Naive thymus-derived CD8-positive, alpha-beta T cell (primary cell): ENCODE measurements at places on chromosomes 3 and 15. TPM values are rescaled to one million over a fixed set of nuclear protein-coding genes. Genes with fewer than 3 reads are reported as not detected.
A peak's percentile ranks its signal among the peaks of the same experiment; 100 is the strongest.

CPNE9 gene
- not detected for polyA plus RNA-seq

ERICH6 gene
- polyA plus RNA-seq: 0.60 TPM

LDHAL6B gene
- polyA plus RNA-seq: not detected

GOLGA8N gene
- polyA plus RNA-seq: not detected

- no peak overlapping the region for H3K27ac ChIP-seq
- no peak overlapping the region for H3K4me3 ChIP-seq
- no peaks in the 10 kb centered on the region for H3K36me3 ChIP-seq
- DNase-seq: no peak
- H3K27me3 ChIP-seq: peaks cover 7% of the 10 kb centered on the region
Observed at GRCh38 chr3:140242818-140243276, 307.9 kb downstream of the CLSTN2 start.

- H3K27ac ChIP-seq: no peak overlapping the region
- no peak overlapping the region for H3K4me3 ChIP-seq
- H3K27me3 ChIP-seq: no peaks in the 10 kb centered on the region
- DNase-seq: no peak
- H3K4me1 ChIP-seq: peaks cover 7% of the 10 kb centered on the region
Observed at GRCh38 chr3:172159962-172160538, 120.7 kb downstream of the FNDC3B start.

DNA sequence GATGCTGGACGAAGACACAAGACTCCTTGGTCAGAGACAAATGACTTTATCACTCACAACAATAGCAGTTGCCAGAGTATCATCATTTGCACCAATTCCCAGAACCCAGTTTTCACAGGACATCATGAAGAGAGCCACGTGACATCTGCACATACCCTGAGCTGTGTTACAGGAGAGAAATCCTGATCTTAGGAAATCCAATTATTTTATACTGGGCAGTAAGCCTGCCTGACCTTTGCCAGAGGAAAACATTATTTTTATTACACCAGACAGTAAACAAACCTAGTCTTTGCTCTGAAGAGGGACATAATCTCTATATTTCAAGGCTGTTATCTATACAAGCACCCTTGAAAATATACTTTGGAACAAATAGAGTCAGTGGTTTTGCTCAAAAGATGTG is 77.4 kb downstream of the ZBBX start:
- no peak overlapping the region for H3K4me3 ChIP-seq
- no peak for DNase-seq
- no peaks in the 10 kb centered on the region for H3K36me3 ChIP-seq
- H3K27me3 ChIP-seq: no peaks in the 10 kb centered on the region

- H3K4me3 ChIP-seq: no peak overlapping the region
- no peak overlapping the region for H3K27ac ChIP-seq
- peaks cover 2% of the 10 kb centered on the region for H3K4me1 ChIP-seq
- H3K36me3 ChIP-seq: no peaks in the 10 kb centered on the region
- H3K27me3 ChIP-seq: no peaks in the 10 kb centered on the region
- DNase-seq: no peak
Observed at GRCh38 chr15:29094711-29095110, 174.9 kb downstream of the NSMCE3 start.

DNA sequence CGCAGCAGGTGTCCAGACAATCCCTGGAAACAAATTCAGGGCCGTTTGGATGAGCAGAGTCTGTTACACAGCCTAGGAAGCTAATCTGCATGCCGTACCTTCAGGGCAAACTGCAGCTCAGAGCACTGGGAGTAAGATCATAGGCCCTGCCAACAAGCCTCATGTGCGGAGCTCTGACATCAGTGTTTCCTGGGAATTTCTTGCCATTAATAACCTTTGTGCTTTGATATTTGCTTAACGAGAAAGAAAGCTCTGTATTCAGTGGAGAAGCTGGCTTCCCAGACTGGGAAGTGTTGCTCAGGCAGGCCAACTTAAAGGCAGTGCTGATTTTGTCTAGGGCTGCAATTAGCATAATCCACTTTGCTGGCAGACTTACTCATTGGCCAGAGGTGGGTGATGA is 116.1 kb upstream of the KLHL25 start:
- H3K27ac ChIP-seq: no peak overlapping the region
- H3K4me1 ChIP-seq: no peaks in the 10 kb centered on the region

DNA sequence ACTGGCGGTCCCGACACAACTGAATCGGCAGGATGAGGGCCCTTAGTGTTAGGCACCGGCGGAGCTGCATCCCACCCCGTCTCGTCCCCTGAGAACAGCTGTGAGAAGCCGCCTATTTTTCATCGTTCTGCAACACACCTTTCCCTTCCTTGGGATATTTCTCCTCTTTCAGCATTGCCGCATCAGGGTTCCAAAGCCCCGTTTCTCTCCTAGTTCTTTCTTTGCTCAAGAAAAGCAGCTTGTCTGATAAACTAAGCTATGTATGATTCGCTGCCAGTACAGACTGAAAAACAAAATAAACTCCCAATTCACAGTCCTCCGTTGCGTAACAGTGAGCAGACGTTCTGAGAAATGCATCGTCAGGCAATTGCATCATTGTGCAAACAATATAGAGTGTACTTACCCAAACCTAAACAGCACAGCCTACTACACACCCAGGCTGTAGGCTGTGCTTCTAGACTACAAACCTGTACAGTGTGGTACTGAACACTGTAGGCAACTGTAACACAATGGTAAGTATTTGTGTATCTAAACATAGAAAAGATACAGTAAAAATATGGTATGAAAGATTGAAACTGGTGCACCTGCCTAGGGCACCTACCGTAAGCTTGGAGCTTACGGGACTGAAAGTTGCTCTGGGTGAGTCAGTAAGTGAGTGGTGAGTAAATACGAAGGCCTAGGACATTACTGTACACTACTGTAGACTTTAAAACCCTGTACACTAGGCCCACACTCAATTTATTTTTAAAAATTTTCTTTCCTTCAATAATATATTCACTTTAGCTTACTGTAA is 8.9 kb upstream of the ADAMTS17 start:
- no peaks in the 10 kb centered on the region for H3K36me3 ChIP-seq
- H3K27ac ChIP-seq: peak overlapping the region; percentile 92
- peaks cover 13% of the 10 kb centered on the region for H3K4me1 ChIP-seq
- H3K27me3 ChIP-seq: peaks cover 20% of the 10 kb centered on the region
- no peak for DNase-seq

- H3K4me1 ChIP-seq: peaks cover 28% of the 10 kb centered on the region
- peak; percentile 84 for DNase-seq
Observed at GRCh38 chr3:50274371-50275104, 4.3 kb upstream of the LSMEM2 start.

GRCh38 chr3:69844706-69845105 is 105.4 kb downstream of the MITF start:
- H3K27me3 ChIP-seq: no peaks in the 10 kb centered on the region
- no peak overlapping the region for H3K27ac ChIP-seq
- H3K4me1 ChIP-seq: no peaks in the 10 kb centered on the region
- H3K36me3 ChIP-seq: no peaks in the 10 kb centered on the region
